ENCODE measurements at places on chromosomes 12 and 14.

DNA sequence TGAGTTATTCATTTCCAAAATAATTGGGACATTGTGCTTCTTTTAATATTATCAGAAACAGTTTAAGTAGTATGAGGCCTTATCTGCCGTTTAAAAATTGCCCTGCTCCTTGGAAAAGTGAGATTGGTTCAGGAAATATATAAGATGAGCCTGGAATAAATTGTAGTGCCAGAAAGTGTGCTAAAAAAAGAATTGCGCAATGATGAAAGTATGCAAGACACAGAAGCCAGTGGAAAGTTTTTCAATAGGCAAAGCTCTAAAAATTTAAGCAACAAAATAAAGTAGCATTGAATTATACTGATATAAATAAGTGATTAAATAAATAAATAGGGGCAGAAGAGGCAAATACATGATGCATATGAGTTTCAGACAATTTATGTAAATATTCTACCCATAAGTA, 834.9 kb downstream of the BCL11B start:
- DNase-seq: no peak

GRCh38 chr14:58762629-58763028, 124.9 kb downstream of the DACT1 start:
- DNase-seq: no peak

DNA sequence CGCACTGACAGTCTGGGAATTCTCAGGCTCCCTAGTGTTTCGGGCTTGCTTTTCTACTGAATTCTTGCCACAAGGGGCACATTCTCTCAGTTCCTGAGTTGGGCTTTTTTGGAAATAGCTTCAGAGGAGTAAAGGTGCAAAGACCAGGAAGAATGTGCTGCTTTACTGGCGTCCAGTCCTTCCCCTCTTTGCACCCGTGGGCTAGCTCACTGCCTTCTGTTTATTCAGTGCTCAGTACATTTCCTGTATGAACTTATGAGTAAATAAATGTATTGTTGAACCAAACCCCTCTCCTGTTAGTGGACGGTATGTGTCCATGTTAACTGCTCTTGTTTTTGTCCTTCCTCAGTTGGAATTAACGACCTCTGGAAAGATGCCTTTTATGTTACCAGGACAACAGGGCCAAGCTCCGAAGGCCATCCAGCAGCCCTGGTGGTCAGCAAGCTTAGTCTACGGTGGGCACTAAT, 24.0 kb downstream of the GSG1 start:
- no peak for DNase-seq

DNA sequence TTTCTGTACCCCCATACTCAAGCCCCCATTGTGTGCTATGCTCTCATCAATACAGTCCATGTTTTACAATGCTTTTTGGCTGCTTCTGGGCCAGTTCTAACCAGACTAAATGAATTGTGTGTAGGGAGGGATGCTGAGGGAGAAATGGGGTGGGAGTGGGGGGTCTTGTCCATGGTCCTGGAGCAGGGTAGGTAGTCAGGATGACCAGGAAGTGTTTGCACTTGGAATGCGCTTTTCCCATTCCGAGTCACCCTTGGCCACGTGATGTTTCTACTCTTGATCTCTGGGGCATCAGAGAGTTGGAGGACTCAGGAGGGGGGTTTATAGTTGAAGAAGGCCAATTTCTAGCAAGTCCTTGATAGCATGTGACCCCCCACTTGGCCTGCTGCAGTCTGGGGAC, 1.2 kb upstream of the SMIM41 start:
- no peak for DNase-seq

DNA sequence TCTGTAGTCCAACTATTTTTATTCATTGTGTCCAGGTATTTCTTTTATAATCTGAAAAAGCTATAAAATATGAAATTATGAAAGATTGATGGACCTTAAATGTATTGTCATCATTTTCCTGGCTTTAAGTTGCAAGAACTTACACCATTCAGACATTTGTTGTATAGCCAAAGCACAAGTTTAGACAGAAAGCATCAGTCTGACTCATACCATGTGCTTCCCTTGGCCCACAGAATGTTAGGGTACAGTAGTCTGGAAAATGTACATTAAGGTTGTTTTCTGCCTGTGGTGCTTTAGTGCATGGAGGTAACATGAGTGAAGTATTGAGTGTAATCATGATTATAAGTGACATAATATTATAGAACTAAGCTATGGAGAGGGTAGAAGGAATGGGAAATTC, 1002.5 kb downstream of the BCL11B start:
- no peak for DNase-seq

GRCh38 chr12:6167327-6168280, 32.6 kb upstream of the CD9 start:
- peak; percentile 27 for DNase-seq

- DNase-seq: no peak
Observed at GRCh38 chr14:42665083-42665482, 1058.4 kb downstream of the LRFN5 start.

- no peak for DNase-seq
Observed at GRCh38 chr14:76516884-76517283, 140.9 kb downstream of the ESRRB start.

GRCh38 chr14:104094056-104094708, 8.7 kb downstream of the ASPG start:
- DNase-seq: no peak
